ENCODE measurements at places on chromosomes 12 and 14. TPM values are rescaled to one million over a fixed set of nuclear protein-coding genes. Genes with fewer than 3 reads are reported as not detected.
A peak's percentile ranks its signal among the peaks of the same experiment; 100 is the strongest.

INHBC gene
- total RNA-seq: not detected

TPPP2 gene
- not detected for total RNA-seq

TOMM20L gene
- total RNA-seq: not detected

TTC7B gene
- total RNA-seq: 2.9 TPM

ITGB7 gene
- 8.4 TPM for total RNA-seq

DPPA3 gene
- not detected for total RNA-seq

ADGRD1 gene
- total RNA-seq: not detected

RNASE1 gene
- total RNA-seq: not detected

TRPV4 gene
- total RNA-seq: 0.51 TPM

GRCh38 chr12:89414851-89415250, 62.5 kb upstream of the DUSP6 start:
- no peak for DNase-seq

GRCh38 chr12:128018067-128018466, 248.9 kb upstream of the TMEM132C start:
- no peak for DNase-seq

- no peak for DNase-seq
Observed at GRCh38 chr12:123106640-123107359, 44.1 kb downstream of the PITPNM2 start.

DNA sequence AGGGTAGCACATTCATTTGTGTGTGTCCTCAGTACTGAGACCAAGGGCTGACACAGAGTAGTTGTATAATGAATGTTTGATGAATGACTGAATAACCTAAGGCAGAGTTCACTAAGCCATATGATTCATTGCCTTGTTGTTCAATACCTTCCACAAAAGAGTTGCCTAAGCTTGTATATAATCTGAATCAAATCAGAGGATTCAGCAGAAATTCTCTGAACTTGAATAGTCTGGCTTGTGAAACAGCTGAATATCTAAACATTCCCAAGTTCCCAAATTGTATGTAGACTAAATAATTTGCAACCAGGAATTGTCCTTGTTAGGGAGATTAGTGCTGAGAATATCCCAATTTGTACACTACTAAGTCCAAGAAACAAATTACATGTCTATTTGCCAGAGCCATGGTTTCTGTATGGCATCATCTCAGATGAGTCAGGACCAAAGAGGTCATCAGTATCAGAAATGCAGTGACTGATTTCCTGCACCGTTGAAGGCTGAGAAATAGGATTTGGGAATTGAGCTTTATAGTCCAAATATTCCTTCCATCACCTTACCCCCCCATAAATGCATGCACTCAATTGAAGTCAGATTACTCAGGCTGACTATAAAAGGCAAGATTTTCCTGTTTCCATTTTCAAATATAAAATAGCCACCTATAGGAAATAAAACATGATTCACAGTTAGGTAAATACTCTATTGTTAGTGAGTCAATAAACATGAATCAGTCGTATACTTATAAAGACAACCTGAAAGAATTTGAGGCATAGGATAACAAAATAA, 168.7 kb downstream of the PHLDA1 start:
- DNase-seq: peak; percentile 98

GRCh38 chr12:131441638-131442336, 269.1 kb upstream of the SFSWAP start:
- DNase-seq: no peak

GRCh38 chr14:105015242-105015641, 5.6 kb downstream of the CDCA4 start:
- no peak for DNase-seq

DNA sequence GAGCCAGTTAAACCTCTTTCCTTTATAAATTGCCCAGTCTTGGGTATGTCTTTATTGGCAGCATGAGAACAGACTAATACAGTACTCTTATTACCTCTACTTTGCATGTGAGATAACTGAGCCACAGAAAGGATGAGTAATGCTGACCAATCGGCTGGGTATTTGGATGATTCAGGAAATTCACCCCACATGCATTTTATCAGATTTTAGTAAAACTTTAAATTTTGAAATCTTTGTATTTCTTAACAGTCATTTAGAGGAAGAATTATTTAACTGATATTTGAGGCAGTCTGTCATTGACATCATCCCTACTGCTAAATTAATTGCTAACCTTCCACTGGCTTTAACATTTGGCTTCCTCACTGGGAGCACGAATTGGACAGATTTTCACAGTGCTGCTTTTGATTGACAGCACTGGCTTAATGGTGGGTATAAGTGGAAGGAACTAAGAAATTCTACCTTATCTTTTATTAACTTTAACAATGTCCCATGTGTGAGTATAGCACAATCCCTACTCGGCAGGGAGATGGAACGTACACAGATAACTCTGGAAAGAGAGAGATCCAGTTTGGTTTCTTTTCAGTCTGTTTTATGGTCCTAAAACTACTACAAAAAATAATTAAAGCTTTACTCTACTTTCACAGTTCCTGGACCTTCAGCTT, 261.0 kb downstream of the DACT1 start:
- peak; percentile 93 for DNase-seq

DNA sequence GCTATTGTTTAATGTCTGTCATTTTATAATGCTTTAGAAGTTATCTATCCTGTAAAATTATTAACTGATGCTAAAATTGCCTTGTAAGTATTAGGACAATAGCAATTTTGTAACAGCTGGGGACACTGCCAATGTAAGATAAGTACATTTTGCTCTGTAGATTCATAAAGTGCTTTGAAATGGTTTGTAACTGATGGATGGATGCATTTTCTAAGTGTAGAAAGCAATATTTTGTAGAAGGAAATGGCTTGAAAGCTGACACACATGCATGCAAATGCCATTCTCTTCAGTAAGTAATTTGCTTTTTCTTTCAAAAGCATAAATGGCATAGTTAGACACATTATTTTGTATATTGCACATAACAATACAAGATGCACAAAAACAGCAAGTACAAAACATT, 129.8 kb downstream of the FOXG1 start:
- no peak for DNase-seq

- peak; percentile 13 for DNase-seq
Observed at GRCh38 chr14:99687284-99688209, 3.4 kb downstream of the CYP46A1 start.

DNA sequence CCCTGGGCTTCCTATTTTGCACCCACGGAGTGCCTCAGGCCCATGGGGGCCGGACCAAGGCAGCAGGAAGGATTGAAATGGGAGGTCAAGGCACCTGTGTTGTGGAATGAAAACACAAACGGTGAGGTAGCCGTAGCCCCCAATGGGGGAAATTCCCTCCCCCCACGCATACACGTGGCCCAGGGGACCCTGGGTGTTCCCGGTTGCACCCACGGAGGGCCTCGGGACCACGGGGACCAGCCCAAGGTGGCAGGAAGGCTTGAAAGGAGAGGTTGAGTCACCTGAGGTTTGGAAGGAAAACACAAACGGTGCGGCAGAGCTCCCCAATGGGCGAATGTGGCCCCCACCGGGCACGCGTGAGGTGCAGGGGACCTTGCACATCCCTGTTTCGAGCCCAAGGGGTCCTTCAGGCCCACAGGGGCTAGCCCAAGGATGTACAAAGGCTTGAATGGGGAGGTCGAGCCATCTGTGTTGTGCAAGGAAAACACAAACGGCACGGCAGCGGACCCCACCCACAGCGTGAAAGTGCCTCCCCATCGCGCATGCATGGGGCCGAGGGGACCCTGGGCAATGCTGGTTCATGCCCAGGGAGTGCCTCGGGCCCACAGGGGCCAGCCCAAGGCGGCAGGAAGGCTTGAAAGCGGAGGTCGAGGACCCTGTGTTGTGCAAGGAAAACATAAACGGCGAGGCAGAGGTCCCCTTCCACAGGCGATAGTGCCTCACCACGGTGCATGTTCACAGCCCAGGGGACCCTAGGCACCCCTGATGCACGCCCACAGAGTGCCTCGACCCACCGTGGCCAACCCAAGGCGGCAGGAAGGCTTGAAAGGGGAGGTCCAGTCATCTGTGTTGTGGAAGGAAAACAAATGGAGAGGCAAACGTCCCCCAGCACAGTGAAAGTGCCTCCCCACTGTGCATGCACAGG, 376.7 kb downstream of the ALG10 start:
- no peak for DNase-seq

- peak; percentile 80 for DNase-seq
Observed at GRCh38 chr12:66662179-66662578, 16.7 kb downstream of the GRIP1 start.

GRCh38 chr14:72715850-72716228, 178.1 kb downstream of the DPF3 start:
- DNase-seq: no peak

DNA sequence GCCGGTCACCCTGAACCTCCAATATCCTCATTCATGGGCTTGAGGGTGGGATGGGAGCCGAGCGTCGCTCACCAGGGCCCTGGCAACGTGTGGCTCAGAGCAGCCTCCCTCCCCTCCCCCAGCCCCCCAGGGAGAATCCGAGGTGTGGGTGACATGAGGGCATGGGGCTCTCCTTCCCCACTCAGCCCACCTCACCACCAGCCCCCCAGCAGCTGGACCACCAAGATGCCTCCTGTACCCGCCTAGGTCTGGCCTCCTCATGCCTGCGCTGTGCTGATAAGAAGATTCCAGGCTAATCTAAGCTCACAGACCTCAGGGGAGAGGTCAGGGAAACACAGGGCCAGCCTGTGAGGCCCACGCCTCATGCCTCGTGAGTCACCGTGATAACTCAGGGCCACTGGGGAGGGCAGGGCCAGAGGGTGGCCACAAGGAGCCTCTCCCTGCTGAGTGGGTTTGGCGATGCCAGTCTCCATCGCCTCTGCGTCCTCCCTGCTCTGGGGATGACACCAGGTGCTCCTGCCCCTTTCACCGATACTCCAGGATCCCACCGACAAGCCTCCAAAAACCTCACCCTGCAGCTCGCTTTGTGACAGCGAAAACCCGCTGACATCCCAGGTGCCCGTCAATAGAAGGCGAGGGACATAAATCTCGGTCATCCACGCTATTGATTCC, 56.9 kb downstream of the TESC start:
- no peak for DNase-seq

GRCh38 chr14:99481745-99482099, 513 bp downstream of the CCNK start:
- peak; percentile 55 for DNase-seq

DNA sequence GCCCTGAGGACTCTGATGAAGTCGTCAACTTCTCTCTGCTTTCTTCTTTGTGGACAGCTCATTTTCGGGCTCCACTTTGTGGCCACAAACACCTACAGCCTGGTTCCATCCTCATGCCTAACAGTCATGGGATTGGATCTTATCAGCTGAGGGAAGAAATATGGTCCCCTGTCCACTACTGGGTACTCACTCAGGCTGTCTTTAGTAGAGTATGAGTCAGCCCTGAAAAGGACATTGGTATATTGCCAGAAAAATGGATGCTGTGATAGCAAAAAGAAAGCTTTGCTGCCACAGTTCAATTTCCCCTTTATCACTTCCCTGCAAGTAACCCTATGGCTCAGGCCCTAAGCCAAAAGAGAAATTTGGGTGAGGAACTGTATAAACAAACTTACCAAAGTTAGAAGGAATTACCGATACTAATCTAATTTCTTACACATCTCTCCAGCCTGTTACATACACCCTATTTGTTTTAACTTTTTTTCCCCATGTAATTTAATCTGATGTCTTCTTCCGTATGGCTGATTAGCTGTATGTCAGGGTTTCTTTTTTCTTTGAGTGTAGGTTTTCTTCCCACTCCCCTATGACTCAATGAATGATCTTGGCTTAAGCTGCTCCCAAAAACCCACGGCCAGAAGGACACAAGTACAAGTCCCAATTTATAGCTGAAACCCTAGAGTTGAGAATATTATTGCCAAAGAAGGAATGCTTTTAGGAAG, 29.1 kb downstream of the MTHFD1 start:
- no peak for DNase-seq

GRCh38 chr14:102580550-102581110, 11.8 kb upstream of the RCOR1 start:
- no peak for DNase-seq

DNA sequence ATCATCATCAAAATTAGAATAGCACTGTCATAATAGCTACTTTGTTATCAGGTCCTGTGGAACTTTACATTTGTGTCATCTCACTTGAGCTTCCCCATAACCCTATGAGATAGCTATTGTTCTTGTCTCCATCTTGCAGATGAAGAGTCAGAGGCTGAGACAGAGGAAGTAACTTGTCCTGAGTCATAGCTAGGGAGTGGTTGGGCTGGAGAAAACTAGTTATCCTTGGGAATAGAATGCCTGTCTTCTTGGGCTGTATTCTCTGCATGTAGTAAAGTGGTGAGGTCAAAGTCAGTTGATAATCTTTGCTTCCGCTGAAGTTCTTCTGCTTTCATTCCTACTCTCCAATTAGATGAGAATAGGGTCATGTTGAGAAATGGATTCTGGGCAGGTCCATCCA, 117.0 kb downstream of the SMOC1 start:
- DNase-seq: peak; percentile 96

GRCh38 chr14:32702562-32702961, 236.1 kb upstream of the NPAS3 start:
- DNase-seq: peak; percentile 49

DNA sequence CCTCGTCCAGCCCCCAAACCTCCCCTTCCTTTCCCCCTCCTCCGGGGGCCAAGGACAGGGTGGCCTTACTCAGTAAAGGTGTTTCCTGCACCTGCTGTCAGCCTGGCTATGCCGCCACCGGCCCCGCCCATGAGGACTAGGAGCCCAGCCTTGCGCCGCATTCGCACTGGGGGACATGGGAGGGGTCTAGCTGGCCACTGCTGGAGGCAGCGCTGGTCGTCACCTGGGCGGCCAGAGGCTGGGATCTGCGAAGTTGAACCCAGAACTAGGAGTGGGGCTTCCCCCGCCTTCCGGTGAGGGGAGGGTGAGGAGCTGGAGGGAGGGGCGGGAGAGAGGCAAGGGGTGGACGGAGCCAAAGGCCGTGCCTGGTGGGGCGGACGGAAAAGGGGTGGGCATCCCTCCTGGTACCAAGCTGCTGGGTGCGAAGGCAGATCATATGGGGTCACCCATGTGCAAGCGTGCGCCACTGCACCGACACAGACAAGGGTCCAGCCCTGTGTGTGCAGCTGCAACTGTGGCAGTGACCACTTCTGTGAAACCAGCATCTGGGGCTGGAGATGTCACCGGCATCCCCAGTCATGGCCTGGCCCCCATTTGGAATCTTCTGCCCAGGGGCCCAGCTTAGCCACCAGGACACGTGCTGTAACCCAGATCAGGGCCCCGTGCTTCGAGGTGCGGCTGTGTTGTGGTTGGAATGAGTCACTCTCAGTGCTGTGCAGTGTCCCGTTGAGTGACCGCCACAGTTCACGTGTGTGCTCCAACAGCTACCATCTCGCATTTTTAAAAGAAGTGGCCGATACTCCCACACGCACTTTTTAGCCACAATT, 8.5 kb downstream of the AMN start:
- DNase-seq: peak; percentile 21

GRCh38 chr12:27013611-27014084, 536 bp downstream of the TM7SF3 start:
- DNase-seq: peak; percentile 33
